Activated CD8-positive, alpha-beta T cell treated with anti-CD3 and anti-CD28 coated beads for 36 hours (primary cell): ENCODE measurements at places on chromosomes 13 and 19.

DNA sequence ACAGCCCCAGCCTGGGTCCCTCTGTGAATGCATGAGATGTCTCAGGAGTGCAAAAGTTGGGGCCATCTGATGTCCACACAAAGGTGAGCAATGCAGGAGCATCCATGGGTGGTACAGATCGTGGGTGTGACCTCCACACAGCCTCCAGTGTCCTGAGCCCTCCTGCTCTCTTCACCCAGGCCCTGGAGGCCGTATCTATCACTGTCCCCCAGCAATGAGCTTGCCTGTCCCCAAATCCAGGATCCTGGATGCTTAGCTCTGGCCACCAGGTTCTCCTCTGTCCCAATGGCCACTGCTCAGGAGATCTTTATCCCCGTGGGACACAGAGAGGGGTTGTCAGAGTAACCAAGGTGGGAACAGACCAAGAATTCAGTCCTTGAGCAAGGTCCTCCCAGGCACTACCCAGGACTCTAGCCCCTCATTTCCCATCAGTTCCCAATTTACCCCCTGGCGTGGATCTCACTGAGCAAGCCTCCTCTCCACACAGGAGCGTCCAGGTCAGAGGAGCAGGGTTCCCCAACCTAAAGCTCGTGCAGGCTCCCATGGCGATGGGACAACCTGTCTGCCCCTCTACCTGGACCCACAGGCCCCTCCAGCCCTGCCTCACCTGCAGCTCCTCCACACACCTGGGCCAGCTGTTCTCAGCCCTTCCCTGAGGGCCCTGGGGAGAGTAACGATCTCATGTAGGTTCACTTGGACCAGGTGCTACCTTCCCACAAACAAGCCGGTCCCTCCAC, 11.3 kb downstream of the CEACAM21 start:
- DNase-seq: no peak

DNA sequence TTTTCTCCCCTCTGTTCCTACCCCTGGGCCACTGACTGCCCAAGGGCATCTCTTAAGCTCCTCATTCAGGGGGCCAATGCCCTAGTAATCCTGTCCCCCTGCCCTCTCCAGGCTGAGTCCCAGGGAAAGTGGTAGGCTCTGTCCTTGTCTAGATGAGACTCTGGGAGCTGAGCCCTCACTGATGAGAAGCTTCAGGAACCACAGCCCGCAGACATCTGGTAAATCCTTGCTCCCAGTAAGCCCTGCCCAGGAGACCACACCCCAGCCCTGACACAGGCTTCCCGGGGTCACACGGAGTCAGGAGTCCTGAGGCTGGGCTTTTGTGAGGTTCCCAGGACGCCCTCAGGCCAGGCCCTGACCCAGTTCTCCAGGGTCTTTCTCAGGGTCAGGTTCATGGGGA, 1.9 kb downstream of the CEACAM4 start:
- DNase-seq: no peak

DNA sequence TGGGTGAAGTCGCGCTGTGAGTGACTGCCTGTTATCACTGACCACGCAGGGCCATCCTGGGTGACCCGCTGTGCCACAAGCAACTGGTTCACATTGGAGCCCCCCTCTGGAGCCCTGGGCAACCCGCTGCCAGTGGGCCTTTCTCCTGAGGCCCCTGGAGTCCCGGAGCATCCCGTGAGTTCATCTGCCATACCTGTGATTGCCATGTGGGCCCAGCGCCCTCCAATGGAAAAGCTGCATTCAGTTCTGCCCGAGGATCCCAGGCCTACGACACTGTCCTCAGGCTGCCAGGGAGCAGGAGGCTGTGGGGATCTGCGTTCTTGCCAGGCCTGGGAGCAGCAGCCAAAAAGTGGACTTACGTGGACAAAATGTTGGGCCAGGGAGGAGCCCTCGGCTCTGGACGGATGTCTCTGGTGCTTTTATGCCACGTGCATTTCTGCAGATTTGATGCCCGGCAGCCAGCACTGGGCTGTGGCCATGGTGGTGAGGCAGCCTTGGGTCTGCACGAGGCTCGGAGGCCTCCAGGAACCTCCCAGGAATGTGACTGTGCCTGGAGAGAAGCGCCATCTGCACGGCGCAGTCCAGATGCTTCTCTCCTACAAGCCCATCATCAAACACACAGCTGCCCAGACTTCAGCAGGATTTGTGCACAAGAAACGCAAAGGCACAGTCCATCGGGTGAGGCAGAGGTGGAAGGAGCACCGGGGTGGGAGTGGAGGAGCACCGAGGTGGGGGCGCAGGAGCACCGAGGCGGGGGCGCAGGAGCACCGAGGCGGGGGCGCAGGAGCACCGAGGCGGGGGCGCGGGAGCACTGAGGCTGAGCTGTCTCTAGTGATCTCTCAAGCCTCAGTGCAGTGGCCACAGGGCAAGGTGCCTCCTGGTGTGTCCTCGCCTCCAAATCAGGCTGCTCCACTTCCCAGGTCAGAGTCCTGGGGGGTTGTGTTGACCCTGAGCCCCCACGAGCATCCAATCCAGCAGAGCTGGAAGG, 44.0 kb downstream of the C13orf46 start:
- DNase-seq: no peak

GRCh38 chr19:15412832-15413231, 6.0 kb downstream of the AKAP8L start:
- no peak for DNase-seq

DNA sequence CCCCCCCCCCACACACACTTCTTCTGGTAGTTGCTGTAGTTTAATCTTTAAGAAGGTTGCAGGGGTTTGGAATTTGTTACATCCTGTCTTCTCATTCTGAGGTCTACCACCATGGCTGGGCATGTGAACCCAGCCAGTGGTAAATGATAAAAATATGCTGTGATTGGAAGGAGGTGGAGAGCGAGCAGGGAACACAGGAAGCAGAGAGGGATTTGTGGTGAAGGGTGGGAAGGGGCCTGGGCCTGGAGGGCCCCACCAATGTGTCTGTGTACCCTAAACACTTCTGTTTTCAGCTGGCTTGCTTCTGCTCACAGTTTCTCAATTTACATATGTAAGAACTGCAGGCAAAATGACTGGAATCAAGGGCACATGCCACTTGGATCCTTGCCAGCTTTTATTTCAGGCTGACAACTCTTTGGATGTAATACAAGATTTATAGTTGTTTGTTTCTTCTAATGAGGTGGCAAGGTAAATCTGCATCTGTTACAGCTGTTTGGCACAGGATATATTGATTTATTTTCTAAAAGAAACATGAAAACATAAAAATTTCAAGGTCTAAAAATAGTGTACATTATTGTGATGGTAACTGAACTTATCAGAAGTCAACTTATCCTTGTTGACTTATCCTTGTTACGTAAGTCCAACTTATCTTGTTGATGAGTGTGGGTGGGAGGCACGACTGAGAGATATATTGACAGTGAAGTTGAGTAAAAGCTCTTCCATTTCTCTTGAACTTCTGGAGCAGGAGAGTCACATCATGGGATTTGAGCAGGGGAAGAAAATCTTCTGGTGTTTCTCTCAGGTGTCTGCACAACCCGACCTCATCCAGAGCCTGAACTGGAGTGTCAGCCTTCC, 313.2 kb downstream of the SHISA2 start:
- no peak for DNase-seq

DNA sequence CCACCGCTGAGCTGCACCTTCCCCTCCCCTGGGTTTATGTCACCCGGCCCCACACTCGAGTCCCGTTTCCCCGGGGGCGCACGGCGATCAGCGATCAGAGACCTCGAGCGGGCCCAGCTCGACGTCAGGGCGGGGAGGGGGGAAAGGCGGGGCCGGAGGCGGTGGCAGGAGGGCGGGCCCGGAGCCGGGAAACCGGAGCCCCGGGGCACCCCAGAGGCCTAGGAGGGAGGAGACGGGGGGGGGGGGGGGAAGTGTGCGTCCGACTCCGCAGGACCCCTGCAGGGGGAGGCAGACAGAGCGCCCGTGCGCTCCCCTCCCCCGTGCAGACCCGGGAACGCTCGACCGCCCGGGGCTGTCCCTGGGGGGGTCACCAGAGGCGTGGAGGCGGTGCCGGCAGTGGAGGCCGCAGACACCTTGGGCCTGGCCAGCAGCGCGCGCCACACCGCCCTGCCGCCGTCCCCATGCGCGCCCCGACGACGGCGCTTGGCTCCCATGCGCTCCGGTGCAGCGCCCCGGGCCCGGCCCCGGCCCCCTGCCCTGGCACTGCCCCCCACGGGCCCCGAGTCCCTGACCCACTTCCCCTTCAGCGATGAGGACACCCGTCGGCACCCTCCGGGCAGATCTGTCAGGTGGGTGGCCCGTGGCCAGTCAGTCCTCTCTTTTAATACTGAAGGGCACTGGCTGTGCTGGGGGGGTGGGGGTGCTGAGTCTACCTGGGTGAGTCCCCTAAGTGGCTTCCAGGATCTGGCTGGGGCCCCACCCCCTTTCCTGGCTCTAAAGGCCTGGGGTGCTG, 11.8 kb downstream of the PDE4A start:
- DNase-seq: peak; percentile 73

DNA sequence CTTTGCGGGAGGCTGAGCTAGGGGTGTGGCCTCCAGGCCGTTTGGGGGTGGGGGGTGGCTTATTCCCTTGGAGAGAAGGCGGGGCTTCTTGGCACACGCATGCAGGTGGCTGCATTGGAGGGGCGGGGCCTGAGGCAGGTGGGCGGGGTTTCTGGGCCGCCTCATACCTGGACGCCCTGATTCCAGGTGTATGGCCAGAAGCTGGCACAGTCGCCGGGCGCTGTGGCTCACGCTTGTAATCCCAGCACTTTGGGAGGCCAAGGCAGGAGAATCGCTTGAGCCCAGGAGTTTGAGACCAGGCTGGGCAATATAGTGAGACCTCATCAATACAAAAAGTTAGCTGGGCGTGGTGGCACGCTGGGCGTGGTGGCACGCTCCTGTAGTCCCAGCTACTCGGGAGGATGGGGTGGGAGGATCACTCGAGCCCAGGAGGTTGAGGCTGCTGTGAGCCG, 7.8 kb downstream of the ABCA7 start:
- DNase-seq: no peak

- DNase-seq: no peak
Measured at GRCh38 chr13:65368832-65369231, 1861.3 kb downstream of the PCDH9 start.

DNA sequence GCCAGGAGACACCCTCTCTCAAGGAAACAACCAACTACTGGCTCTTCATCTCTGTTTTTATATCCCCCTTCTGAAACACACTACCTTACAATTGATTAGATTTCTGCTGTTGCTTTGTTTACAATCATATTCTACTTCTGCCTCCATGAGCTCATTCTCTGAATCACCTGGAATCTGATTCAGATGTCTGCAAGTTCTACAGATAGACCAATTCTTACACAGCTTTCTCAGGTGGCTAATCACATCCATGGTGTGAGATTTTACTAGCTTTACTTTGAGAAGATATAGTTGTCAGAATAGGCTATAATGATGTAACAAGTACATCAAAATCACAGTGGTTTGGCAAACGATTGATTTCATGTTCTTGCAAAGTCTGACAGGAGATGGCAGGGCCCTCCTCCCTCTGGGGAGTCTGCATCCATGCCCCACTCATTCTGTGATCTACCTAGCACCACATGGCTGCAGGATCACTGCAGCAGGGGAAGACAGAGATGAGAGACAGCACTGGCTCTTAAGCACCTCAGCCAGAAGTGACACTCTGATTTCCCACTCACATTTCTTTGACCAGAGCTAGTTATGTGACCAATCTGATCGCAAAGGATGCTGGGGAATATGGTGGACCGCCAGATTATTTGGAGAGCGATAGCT, 243.7 kb downstream of the FOXO1 start:
- no peak for DNase-seq

DNA sequence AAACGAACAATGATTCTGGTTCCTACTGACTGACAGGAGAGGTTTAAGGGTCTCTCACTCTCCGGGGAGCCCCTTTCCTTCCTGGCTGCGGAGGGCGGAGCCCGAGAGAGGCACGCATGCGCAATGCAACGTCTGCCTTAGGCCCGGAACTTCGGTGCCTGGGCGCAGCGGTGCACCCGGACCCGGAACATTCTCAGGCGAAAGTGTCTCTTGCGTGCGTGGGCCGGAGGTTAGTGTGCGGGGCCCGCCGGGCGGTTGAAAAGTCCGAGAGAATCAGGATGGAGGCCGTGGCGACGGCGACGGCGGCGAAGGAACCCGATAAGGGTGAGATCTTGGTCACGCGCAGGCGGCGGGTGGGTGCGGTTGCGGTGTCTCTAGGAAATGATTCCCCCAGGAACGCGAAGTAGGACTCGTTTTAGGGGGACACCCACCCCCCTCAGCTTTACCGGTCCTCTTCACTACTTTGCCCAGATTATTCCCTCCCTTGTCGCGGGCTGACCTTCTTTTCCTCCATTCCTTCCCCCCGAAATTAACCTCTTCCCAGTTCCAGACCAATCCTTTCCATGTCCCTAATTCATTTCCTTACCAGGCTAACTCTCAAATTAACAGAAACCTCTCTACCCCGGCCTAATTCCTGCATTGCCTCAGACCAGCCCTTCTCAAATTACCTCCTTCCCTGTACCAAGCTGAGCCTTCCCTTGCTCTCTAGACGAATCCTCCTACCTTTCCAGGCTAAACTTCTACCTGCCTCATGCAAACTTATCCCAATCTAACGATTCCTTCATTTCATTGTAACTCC, at the start of gene CCDC97:
Gene CCDC97, plus strand, starts transcription at position 140 of the 799 bp plus-strand sequence. Its CDS starts 139 bp downstream, at position 279.
- peak; percentile 90 for DNase-seq

DNA sequence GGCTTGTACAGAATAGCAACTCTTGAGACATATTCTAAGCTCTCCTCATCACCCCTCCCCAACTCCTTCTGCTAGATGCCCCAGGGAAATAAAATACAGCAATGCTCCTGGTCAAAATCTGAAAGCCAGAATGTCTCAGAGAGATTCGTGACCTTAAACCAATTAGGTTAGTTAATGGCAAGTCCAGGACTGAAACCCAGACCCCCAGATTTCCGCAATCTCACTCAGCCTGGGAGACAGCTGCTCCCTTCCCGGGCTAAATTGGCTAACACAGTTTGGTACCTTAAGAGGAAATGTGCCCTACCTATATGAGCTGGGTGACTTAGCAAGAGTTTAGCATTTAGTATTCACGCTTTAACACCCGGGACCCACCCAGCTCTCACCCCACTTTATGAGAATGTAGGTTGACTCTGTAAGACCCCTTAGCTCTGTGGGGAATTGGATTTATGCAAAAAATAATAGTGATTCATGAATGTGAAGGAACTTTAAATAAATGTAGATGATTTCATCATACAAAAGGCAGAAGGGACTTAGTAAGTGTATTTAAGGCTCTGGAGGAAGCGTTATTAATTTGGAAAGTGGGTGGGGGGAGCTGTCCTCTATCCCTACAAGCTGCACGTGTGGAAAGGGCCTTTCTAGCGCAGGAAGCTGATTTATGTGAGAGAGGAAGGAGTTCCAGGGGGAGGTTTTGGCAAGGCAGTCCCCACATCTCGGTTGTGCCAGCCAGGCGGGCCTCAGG, 1.1 kb downstream of the DLEU7 start:
- no peak for DNase-seq

DNA sequence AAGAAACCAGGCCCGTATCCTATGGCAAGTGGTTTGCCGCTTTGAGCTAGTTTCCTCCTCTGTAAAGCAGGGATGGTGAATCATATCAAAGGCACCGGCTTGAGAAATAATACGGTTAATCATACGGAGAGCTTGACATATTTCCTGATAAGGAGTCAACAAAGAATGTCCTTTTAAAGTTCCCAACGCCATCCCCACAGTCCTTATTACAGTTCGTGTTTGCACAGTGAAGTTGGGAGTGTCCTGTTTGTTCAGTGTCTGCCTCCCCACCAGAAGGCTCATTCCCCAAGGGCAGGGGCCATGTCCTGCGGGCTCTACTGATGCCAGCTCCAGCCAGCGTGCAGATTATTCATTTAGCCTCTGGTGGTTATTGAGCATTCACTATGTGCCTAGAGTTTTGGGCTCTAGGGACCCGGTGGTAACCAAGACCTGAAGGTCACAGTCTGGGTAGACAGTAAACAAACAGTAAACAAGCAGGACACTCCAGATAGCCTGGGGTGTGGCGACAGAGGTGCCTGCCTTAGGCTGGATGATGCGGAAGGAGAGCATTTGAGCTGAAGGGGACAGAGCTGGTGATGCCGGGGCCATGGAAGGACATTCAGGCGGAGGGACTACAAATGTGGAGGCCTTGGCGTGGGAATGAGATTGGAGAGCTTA, 6.3 kb downstream of the GRAMD1A start:
- DNase-seq: no peak
